ENCODE measurements at places on chromosomes 11 and 22. TPM values are rescaled to one million over a fixed set of nuclear protein-coding genes. Genes with fewer than 3 reads are reported as not detected.

PPP2R5B gene
- total RNA-seq: 6.2 TPM

MFNG gene
- under 0.01 TPM for total RNA-seq

SEPTIN3 gene
- total RNA-seq: 0.33 TPM

TSGA10IP gene
- not detected for total RNA-seq

DNA sequence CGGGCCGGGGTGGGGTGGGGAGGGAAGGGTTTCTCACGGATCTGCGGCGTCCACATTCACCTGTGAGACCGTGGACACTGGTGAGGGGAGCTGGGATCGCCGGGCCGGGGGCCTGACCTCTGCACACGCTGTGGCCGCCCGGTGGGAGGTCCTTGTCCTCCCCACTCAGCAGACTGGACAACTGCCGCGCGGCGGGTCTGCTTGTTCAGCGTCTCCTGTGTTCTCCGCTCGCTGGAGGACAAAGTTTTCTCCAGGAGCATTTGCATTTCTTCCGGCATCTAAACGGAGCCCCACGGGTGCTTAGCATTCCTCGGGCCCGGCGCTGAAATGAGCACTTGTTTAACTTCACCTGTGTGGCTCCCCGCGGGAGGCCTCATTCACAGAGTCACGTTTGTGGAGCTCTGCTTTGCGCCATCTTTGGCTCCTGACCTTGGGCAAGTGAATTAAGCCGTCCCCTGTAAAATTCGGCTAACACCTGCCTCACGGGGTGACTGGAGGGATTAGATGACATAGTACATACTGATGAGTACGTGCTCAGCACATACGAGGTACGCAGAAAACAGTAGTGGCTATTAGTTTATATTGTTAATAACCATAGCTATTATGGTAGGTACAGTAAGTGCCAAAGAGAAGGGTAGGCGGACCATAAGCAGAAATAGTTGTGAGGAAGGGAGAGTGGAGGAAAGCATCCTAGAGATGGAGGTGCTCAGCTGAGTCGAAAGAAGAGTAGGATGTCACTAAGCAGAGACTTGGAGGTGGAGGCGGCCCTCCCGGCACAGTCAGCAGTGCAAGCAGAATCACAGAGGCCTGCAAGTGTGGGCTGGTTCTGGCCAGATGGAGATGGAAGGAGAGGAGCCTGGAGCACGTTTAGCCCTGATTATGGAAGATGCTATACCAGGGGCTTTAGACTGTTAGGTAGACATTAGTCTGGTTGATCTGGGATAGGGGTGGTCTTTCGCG, 885 bp downstream of the TRMU start:
- no peaks in the 10 kb centered on the region for H3K27me3 ChIP-seq
- H3K4me3 ChIP-seq: peak overlapping the region; percentile 88
- peaks cover 14% of the 10 kb centered on the region for H3K36me3 ChIP-seq
- peak; percentile 23 for DNase-seq
- peaks cover 7% of the 10 kb centered on the region for H3K4me1 ChIP-seq
- H3K27ac ChIP-seq: peak overlapping the region; percentile 78

GRCh38 chr11:70506986-70507385, 108.7 kb downstream of the CTTN start:
- no peaks in the 10 kb centered on the region for H3K36me3 ChIP-seq
- no peak for DNase-seq
- no peaks in the 10 kb centered on the region for H3K4me1 ChIP-seq
- H3K27ac ChIP-seq: no peak overlapping the region
- H3K4me3 ChIP-seq: no peak overlapping the region

DNA sequence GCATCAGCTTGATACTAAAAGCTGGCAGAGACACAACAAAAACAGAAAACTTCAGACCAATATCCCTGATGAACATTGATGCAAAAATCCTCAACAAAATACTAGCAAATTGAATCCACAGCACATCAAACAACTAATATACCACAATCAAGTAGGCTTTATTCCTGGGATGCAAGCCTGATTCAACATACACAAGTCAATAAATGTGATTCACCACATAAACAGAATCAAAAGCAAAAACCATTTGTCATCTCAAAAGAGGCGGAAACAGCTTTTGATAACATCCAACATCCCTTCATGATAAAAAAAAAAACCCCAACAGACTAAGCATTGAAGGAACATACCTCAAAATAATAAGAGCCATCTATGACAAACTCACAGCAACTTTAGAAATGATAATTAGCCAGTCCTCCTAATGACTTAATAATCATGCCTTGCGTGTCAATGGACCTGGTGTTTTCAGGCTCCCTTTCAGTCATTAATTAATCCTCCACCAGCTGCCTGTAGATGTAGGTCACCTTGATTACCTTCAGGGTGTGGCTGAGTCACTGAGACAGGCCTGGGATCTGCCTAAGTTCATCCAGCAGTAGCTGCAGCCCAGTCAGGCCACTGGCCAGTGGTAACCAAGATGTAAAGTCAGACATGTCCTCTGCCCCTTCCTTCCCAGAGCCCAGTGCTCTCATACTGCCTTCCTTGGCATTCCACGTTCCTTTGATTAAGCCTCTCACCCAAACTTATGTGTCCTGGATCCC, 109.8 kb downstream of the EHF start:
- no peak overlapping the region for H3K27ac ChIP-seq
- no peak overlapping the region for H3K4me3 ChIP-seq
- H3K4me1 ChIP-seq: no peaks in the 10 kb centered on the region
- no peak for DNase-seq
- no peaks in the 10 kb centered on the region for H3K27me3 ChIP-seq
- no peaks in the 10 kb centered on the region for H3K36me3 ChIP-seq

DNA sequence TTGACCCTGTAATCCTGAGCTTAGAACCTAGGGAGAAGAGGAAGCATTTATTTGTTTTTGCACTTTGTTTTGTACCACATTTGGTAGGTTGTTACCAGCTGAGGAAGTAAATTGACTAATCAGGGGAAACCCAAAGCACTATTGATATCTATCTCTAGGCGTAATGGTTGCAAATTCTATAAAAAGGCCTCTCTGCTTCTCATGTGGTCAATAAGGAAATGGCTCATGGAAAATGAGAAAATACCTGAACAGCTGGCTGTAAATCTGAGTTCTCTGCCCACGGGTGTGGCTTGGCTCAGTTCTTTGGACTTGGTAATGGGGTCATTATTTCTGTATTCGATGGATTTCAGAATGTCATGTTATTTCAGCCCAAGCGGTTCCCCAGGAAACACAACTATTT, 42.4 kb downstream of the BARX2 start:
- H3K4me3 ChIP-seq: no peak overlapping the region
- no peaks in the 10 kb centered on the region for H3K36me3 ChIP-seq
- H3K4me1 ChIP-seq: no peaks in the 10 kb centered on the region
- H3K27me3 ChIP-seq: no peaks in the 10 kb centered on the region

DNA sequence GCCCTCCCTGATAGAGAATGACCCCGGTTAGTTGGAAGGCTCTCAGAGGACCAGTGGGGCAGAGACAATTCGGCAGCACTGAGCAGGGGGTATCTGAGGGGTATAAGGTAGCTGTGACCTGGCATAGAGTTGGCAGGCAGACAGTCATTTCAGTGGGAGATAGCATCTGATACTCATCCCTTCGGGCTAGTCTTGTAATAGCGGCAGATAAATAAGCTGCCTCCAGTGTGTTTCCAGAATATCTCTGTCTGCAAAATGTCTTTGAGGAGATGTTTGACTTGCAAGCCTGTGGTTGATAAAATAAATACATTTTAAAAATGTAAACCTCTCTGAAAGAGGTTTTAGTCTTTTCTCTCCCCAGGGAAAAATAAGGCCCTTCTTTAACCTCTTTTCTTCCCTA, 54.2 kb downstream of the TEAD1 start:
- no peak overlapping the region for H3K27ac ChIP-seq
- DNase-seq: no peak
- H3K4me1 ChIP-seq: peaks cover 15% of the 10 kb centered on the region
- no peaks in the 10 kb centered on the region for H3K27me3 ChIP-seq
- H3K36me3 ChIP-seq: no peaks in the 10 kb centered on the region

GRCh38 chr22:17639247-17639741, 737 bp downstream of the BCL2L13 start:
- peak overlapping the region; percentile 95 for H3K4me3 ChIP-seq
- peak; percentile 67 for DNase-seq
- H3K4me1 ChIP-seq: peaks cover 7% of the 10 kb centered on the region
- H3K36me3 ChIP-seq: no peaks in the 10 kb centered on the region
- H3K27me3 ChIP-seq: no peaks in the 10 kb centered on the region

GRCh38 chr11:110371084-110371483, 58.7 kb upstream of the FDX1 start:
- no peak overlapping the region for H3K27ac ChIP-seq
- H3K4me1 ChIP-seq: no peaks in the 10 kb centered on the region
- DNase-seq: no peak

DNA sequence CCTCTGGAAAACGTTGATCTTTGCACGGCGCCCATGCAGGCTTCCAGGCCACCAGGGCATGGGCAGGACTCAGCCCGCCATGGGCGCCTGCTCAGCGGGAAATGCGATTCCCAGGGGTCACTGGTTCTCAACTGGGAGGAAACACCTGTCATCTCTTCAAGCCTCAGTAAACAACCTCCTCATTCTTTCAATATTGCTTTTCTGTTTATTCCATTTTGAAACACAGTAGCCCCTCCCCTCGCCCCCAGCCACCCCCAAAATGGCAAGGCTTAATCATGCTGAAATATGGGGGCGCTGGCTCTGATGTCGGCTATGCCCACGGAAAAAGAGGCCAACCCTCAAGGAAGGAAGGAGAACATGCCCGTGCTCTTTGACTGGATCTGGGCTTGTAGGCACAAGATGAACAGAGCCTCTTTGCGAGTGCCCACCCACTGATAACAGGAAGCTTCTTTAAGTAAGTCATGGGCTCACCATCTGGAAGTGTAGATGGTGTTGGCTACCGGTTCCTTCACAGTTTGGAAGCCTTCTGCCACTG, 594 bp upstream of the POU2AF1 start:
- H3K36me3 ChIP-seq: no peaks in the 10 kb centered on the region
- no peak for DNase-seq
- H3K4me3 ChIP-seq: no peak overlapping the region

DNA sequence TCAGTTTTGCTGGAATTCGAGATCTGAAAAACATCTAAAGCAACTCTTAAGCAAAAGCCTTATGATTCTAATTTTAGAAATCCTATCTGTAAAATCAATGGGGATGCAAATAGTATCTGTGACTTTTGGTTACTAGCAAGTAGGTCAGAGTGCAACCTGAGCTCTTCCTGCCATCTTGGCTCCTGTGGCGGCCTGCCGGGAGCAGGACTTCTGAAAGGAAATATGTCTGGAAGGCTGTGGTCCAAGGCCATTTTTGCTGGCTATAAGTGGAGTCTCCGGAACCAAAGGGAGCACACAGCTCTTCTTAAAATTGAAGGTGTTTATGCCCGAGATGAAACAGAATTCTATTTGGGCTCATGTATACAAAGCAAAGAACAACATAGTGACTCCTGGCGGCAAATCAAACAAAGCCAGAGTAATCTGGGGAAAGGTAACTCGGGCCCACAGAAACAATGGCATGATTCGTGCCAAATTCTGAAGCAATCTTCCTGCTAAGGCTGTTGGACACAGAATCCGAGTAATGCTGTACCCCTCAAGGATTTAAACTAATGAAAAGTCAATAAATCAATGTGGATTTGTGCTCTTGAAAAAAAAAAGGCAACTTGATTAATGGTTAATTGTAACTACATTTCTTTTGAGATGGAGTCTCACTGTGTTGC, 1.7 kb downstream of the SAMM50 start:
- no peak for DNase-seq
- no peaks in the 10 kb centered on the region for H3K36me3 ChIP-seq
- H3K27ac ChIP-seq: no peak overlapping the region
- H3K4me3 ChIP-seq: no peak overlapping the region
- peaks cover 2% of the 10 kb centered on the region for H3K4me1 ChIP-seq

GRCh38 chr22:45227645-45228400, 12.9 kb downstream of the KIAA0930 start:
- H3K4me1 ChIP-seq: no peaks in the 10 kb centered on the region
- no peak overlapping the region for H3K4me3 ChIP-seq
- H3K27me3 ChIP-seq: no peaks in the 10 kb centered on the region

DNA sequence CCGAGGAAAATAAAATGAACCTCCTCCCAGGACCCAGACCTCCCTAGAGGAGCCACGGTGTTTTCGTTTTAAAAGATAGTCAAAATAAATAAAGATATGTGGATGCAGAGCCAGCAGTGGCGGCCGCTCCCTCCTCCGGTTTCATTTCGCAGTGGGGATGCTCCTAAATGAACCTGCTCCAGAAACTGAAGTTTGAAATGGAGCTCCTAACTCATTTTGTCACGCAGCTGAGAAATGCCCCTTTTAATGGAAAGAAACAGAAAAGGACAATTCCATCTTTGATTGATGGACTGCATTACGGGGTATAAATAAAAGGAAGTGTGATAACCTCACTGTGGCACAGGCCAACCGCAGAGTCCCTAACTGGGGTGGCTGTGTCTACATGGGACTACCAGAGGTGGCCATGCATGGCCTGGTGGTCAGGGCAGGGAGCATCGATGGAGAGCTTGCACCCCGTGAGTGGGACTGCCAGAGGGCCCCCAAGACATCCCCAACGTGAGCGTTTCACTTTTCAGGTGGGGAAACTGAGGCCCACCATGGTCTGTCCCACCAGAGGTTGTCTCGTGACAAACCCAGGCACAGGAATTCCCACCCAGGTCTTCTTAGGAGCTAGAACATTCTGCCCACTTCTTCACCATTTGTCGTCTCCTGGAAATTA, 426.6 kb downstream of the BRD1 start:
- H3K4me3 ChIP-seq: no peak overlapping the region
- DNase-seq: no peak
- no peaks in the 10 kb centered on the region for H3K4me1 ChIP-seq
- H3K27ac ChIP-seq: no peak overlapping the region
- H3K36me3 ChIP-seq: no peaks in the 10 kb centered on the region
- H3K27me3 ChIP-seq: no peaks in the 10 kb centered on the region

- H3K36me3 ChIP-seq: no peaks in the 10 kb centered on the region
- H3K27me3 ChIP-seq: no peaks in the 10 kb centered on the region
- H3K4me1 ChIP-seq: no peaks in the 10 kb centered on the region
- H3K4me3 ChIP-seq: no peak overlapping the region
- H3K27ac ChIP-seq: no peak overlapping the region
Observed at GRCh38 chr11:115362997-115363396, 141.2 kb downstream of the CADM1 start.

DNA sequence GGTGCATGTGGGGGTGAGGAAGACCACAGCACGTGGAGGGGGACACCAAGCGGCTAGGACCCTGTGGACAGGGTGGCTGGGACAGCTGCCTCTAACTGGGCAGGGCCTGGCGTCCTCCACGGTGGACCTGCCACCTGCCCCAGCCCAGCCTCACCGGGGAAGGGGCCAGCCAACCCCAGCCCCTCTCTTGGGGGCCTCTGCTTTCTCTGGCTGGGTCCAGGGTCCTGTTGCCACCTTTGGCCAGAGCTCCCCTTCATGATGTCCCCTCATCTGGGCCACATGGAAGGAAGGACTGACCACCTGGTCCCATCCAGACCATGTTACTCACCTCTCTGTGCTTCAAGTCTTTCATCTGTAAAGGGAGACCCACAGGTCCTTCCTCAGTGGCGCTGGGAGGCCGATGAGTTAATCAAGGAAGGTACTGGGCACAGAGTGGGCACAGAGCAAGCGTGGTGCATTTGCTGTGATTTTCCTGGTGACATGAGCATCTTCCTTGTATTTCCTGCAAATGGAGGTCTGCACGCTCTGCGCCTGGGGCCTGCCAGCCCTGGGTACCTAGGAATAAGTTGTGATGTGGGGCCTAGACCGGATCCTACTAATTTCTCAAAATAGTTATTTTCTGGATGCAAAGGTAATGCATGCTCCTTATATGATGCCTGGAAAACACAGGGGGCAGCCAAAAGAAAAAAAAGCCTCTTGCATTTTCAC, 538.4 kb downstream of the TBC1D22A start:
- no peak overlapping the region for H3K4me3 ChIP-seq
- H3K27ac ChIP-seq: no peak overlapping the region
- no peaks in the 10 kb centered on the region for H3K4me1 ChIP-seq
- no peak for DNase-seq
- no peaks in the 10 kb centered on the region for H3K36me3 ChIP-seq
- H3K27me3 ChIP-seq: no peaks in the 10 kb centered on the region

GRCh38 chr11:23674866-23675265, 814.6 kb upstream of the CCDC179 start:
- H3K27me3 ChIP-seq: no peaks in the 10 kb centered on the region
- no peak overlapping the region for H3K4me3 ChIP-seq
- no peak for DNase-seq

Data from fibroblast of lung (primary cell).